Mammary epithelial cell (primary cell): ENCODE measurements at places on chromosomes 12 and 14. TPM values are rescaled to one million over a fixed set of nuclear protein-coding genes. Genes with fewer than 3 reads are reported as not detected.

Gene DEPDC4
- 0.83 TPM for total RNA-seq

Gene EAPP
- 26.7 and 28.9 TPM in 2 replicates for total RNA-seq

Gene APOF
- not detected in 2 replicates for total RNA-seq

Gene ACSS3
- total RNA-seq = 13.8 TPM

Gene AICDA
- total RNA-seq = not detected

Gene SLC2A14
- not detected in 2 replicates for total RNA-seq

Gene WDHD1
- 10.1 and 21.1 TPM in 2 replicates for total RNA-seq

Gene LRRC23
- 4.3 and 5.7 TPM in 2 replicates for total RNA-seq

Gene AKAP6
- total RNA-seq = 4.8 and 6.1 TPM in 2 replicates

- DNase-seq = no peak
These were observed 166.8 kb downstream of the DAD1 start for GRCh38 chr14:22422238-22422637.

- DNase-seq = peak; percentile 57
These were observed 41.1 kb upstream of the CDKN3 start for GRCh38 chr14:54355698-54356097.

GRCh38 chr12:30696943-30697342 lies 1.3 kb upstream of the IPO8 start:
- DNase-seq = no peak

GRCh38 chr12:59874781-59875180 lies 279.0 kb downstream of the SLC16A7 start:
- DNase-seq = no peak

DNA sequence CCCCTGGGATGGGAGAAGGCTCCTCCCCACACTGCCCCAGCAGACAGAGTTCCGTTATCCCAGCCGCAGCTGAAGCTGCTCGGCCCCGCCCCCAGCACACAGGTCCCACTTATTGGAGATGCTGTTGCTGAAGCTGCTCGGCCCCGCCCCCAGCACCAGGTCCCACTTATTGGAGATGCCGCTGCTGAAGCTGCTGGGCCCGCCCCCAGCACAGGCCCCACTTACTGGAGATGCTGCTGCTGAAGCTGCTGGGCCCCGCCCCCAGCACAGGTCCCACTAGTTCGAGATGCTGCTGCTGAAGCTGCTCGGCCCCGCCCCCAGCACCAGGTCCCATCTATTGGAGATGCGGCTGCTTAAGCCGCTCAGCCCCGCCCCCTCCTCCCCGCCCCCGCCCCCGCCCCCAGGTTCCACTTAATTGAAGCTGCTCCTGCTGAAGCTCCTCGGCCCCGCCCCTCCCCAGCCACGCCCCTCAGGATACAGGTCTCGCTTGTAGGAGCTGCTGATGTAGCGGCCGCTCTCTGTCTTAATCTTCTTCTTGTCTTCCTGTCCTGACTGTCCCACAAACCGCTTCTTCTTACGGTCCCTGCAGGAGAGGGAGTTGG lies 12.0 kb downstream of the CFAP73 start:
- DNase-seq = no peak

DNA sequence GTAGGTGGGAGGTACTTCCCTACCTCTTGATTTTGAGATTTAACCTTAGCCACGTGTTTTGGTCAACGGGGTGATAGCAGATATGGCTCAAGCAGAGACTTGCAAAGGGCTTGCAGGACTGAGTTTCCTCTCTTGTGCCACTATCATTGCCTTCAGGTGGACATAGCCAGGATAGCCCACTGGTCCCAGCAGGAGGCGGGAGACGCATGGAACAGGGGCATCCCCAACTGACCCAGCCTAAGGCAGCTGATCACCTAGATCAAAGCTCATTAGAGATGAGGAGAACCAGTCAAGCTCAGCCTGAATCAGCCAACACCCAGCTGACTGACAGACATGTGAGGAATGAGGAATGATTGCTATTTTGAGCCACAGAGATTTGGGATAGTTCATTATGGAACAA lies 49.6 kb downstream of the CALM1 start:
- no peak for DNase-seq

GRCh38 chr14:91232603-91233002 lies 11.9 kb downstream of the GPR68 start:
- DNase-seq = no peak

- DNase-seq = no peak
These were observed 26.9 kb downstream of the TMEM233 start for GRCh38 chr12:119620490-119620889.

GRCh38 chr14:72740504-72740961 lies 153.4 kb downstream of the DPF3 start:
- no peak for DNase-seq

- DNase-seq = no peak
These were observed 282.8 kb downstream of the CEP128 start for GRCh38 chr14:80658733-80659132.

GRCh38 chr12:11576104-11576503 lies 73.4 kb upstream of the ETV6 start:
- peak; percentile 94 for DNase-seq

DNA sequence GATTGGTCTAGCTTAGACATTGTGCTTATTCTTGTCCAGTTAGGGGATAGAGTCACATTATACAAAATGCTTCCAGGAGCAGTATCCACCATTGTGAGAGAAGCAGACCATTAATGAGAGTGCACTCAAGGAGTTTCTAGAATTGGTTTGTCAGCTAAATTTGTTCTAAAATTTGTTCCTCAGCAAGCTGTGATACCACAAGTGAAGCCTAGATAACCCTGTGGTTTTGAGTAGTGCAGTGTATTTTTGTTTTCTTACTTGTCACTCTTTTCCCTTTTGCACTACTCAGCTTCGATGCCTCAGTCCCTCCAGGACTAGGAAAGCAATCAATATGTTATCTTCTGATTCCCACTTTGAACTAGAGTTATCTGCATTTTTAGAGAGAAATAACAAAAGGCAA lies 42.5 kb upstream of the AKAP6 start:
- DNase-seq = no peak

GRCh38 chr12:6861391-6861790 lies 5.9 kb upstream of the TPI1 start:
- DNase-seq = no peak

DNA sequence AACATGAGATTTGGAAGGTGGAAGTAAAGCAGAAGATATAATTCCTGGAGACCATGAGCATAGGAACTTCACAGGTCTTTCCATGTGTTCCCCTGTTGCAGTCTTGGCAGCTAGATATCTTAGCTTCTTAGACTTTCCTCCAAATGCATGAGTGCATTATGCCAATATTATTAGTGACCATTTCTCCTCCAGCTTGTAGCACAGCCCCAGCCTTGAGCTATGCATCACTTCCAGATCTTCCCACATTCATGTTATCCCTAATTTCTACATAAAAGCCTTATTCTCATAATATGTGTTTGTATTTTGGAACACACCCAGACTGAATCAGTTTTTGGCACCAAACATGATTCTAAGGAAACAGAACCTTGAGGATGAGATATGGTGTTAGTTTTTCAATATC lies 11.0 kb downstream of the CLEC2B start:
- no peak for DNase-seq

GRCh38 chr12:23415180-23415579 lies 534.3 kb downstream of the SOX5 start:
- DNase-seq = no peak

DNA sequence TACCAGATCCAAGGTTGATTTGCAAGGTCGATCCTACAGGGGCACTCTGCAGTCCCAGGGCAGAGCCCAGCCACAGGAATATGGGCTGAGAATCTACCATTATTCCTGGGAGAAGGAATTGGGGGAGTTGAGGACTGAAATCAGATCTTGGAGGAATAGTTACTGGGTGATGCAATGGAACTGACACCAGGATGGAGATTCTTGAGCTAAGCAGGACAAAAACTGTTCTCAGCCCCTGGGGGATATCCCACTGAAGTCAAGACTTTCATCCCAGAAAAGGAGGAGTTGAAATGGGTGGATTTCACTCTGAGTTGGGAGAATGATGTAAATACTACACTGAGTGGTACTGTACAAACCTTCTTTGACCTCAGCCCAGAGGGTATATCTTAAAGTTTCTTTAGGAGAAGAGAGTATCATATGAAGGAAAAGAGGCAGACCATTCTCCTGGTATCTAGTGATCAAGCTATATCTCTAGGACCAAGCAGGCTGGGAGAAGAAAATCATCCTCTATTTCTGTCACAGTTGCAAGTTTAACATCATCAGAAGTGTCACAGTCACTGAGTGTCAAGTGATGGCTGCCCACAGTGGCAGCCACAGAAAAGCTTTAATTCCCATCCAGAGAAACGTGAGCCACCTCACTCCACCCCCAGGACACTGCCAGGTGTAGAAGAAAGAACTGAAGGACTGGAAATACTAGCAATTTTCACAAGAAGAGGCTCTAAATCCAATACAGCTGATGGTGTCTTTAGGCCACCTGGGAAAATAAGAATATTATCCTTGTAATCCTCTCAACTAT lies 181.9 kb downstream of the NUAK1 start:
- DNase-seq = no peak

- DNase-seq = peak; percentile 55
These were observed 275.3 kb downstream of the CCER1 start for GRCh38 chr12:90679674-90680073.

DNA sequence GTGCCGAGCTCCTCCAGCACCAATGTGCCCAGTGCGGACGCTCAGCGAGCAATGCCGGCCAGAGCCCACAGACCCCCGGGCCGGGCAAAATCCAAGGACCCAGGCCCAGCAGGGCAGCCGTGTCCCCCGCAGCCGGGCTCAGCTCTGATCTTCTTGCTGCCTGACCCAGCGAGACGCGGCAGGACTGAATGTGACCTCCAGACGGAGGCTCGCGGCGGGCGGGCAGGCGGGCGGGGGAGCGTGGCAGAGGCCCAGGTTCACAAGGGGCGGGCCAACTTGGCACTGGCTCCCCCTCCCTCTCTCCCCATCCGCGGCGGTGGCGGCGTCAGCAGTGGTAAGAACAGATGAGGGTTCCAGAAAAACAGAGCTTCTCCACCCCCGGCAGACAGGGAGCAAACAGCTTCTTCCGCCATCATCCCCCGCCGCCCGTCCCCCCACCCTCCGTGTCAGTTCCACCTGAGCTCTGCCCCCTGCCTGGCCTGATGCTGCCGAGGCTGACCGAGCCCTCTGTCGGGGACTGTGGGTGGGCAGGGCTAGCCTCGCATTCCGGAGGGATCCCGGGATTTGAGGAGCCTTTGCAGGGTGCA lies 94.3 kb downstream of the RFLNA start:
- DNase-seq = peak; percentile 42

DNA sequence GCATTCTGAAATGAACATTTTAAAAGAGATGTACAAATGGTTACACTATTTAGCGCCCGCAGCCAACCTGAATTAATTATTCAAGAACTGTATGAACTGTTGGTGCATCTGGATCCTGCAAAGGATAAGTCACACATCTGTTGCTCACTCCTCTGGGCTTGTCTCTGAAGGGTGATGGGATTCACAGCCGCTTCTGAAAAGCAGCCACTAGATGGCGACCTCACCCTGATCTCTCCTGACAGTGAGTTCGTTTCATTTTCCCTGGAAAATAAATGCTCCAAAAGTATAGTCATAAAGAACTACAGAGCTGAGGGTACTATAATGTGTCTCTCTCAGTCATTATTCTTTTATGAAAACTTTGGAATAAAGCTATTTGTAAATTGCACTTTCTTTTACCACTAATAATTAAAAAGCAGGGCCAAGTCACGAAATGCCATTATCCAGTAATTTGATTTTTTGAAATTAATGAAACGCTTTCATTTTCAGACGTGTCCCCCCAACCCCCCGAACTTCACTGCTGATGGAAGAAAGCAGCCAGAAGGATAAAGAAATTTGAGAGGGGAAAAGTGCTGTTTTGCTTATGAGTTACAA lies 789.6 kb downstream of the NRXN3 start:
- peak; percentile 56 for DNase-seq

GRCh38 chr14:65361920-65362319 lies 50.6 kb upstream of the FUT8 start:
- peak; percentile 81 for DNase-seq

GRCh38 chr12:91555436-91556415 lies 373.1 kb upstream of the DCN start:
- no peak for DNase-seq

DNA sequence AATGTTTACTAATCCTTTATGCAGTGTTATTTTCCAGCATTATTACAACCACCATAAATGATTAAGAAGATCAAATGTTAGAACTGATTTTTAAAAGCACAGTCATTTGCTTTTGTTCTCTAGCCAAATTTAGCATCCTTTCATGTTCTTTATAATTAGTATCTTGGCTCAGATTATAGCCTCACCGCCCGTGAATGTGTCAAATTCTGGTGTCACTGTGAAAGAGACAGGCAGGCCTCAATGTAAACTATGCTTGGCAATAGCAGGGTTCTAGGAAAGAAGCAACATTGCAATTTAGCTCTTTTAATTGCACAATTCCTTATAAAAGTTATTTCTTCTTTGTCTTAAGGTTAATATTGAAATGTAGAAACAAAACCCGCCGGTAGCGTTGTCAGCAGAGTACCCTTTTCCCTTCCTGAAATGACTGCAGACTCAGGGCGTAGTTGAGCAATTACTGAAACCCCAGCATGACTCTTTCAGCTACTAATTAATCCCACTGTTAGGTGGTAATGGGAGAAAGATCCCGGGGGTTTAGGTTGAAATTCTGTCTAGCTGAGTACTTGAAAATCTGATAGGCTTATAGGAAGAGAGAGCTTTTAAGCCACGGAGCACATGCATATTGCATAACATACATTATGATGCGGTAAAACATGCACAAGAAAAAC lies 1600.5 kb upstream of the SEL1L start:
- DNase-seq = no peak

GRCh38 chr12:124650912-124651311 lies 83.5 kb upstream of the NCOR2 start:
- DNase-seq = no peak

GRCh38 chr12:51811203-51812202 lies 37.0 kb downstream of the FIGNL2 start:
- DNase-seq = no peak

DNA sequence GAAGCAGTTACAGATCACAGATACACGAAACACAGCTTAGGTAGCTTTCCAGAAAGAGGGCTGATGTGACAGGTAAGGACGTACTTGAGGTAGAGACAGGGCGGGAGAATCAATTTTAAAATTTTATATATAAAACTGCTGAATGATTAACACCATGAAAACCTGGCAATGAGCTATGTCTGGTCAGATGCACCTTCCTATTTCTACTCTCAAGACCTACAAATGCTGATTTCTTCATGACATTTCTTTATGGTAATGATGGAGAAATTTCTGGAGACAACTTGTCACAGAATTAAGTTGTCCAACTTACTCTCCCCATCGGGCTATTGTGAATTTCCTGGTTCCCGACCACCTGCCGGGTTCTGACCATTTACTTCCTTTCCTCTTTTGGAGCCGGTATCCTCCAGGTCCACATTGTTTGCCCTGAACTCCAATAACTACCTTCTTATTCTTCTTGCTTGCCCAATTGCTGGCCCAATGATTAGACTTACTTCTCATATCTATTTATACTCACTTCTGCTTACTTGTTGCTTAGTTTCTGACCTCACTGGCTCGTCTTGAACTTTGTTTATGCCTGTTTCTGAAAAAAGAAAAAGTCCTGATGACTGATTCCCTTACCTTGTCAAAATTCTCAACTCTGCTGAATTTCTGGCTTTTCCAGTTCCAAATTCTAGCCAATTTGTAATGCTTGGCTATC lies 12.8 kb upstream of the ATP2B1 start:
- DNase-seq = no peak

- DNase-seq = peak; percentile 31
These were observed 1.3 kb downstream of the NAA30 start for GRCh38 chr14:57391517-57392195.
